ENCODE measurements at places on chromosomes 3 and 15. TPM values are rescaled to one million over a fixed set of nuclear protein-coding genes. Genes with fewer than 3 reads are reported as not detected.
A peak's percentile ranks its signal among the peaks of the same experiment; 100 is the strongest.

ISLR gene
- total RNA-seq = 76.8 TPM

MUC20 gene
- 3.4 TPM for total RNA-seq

SCN11A gene
- not detected for total RNA-seq

NIPA2 gene
- 40.5 TPM for total RNA-seq

GRCh38 chr15:95698951-95699350, 631.5 kb upstream of the NR2F2 start:
- no peaks in the 10 kb centered on the region for H3K4me1 ChIP-seq
- no peaks in the 10 kb centered on the region for H3K27me3 ChIP-seq
- DNase-seq = no peak
- no peaks in the 10 kb centered on the region for H3K36me3 ChIP-seq
- H3K4me3 ChIP-seq = no peak overlapping the region
- H3K27ac ChIP-seq = no peak overlapping the region

GRCh38 chr3:51333021-51333420, 52.1 kb upstream of the MANF start:
- no peak overlapping the region for H3K4me3 ChIP-seq
- DNase-seq = no peak

DNA sequence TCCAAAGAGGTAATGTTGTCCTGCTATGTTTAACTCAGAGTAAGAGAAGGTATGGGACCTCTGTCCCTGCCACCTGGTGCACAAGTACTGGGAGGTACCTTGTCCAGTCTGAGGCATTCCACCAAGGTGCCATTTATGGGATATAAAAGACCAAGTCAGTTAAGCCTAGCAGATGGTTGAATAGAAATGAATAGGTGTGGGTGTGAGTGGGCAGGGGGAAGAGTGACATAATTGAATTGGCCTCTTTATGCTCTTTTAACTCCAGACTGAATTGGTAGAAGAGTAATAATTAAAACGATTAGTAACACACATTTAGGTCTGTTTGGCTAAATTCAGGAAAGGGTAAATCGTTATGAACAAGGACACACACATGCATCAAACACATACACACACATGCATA, 562 bp downstream of the ADGRG7 start:
- H3K4me1 ChIP-seq = no peaks in the 10 kb centered on the region
- H3K27ac ChIP-seq = no peak overlapping the region
- no peak for DNase-seq
- H3K4me3 ChIP-seq = no peak overlapping the region
- no peaks in the 10 kb centered on the region for H3K36me3 ChIP-seq

GRCh38 chr3:38133209-38133556, 3.7 kb downstream of the ACAA1 start:
- no peak for DNase-seq
- H3K36me3 ChIP-seq = peaks cover 53% of the 10 kb centered on the region
- H3K27me3 ChIP-seq = no peaks in the 10 kb centered on the region

DNA sequence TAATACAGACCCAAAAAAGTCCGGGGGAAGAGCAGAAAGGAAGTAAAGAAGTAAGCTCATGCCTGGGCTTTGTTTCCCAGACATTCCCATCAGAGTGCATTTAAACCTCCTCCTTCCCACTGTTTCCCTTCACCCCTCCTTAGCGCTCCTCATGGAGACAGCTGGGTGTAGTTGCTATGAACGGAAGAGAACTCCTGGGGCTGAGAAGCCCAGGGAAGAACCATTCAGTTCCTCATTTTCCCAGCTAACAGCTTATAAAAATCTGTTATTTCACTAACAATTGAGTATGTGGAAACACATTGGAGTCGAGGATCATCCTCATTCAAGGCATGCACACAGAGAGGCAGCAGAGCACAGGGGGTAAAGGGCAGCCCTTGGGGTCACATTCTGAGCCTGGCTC, 299.3 kb downstream of the SHQ1 start:
- H3K27me3 ChIP-seq = no peaks in the 10 kb centered on the region
- H3K4me3 ChIP-seq = no peak overlapping the region
- no peak overlapping the region for H3K27ac ChIP-seq
- H3K36me3 ChIP-seq = no peaks in the 10 kb centered on the region

DNA sequence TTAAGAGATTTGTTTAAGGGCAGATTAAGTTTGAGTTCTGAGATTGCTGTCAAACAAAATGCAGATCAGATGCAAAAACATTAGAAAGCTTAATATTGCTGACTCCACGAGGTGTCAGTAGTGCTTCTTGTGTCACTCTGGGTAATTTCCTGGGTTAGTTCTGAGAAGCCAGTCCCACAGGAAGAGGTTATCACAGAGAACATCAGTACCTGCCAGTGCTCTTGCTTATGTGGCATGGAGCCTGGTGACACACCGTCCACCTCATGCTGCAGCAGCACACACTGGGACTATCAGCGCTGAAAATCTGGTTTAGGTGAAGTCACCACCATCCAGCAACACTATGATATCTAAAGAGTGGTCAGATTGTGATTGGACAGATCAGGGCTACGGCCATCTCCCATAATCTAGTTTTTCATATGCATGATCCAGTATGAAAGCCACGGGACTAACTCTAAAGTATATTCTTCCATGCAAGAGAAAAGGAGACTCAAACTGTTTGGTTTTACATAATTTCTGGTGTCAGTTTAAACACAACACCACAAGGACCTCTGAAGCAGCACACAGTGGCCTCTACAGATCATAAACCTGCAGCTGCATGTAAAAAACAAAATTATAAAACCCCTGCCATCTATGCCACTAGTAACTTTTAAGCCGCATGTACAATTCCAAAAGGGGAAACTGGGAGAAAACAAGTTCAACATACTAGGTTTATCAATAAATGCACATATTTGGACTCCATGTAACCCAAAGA, 36.1 kb upstream of the MYO5C start:
- H3K27me3 ChIP-seq = no peaks in the 10 kb centered on the region
- no peak overlapping the region for H3K4me3 ChIP-seq
- no peaks in the 10 kb centered on the region for H3K4me1 ChIP-seq
- no peak for DNase-seq
- no peak overlapping the region for H3K27ac ChIP-seq

DNA sequence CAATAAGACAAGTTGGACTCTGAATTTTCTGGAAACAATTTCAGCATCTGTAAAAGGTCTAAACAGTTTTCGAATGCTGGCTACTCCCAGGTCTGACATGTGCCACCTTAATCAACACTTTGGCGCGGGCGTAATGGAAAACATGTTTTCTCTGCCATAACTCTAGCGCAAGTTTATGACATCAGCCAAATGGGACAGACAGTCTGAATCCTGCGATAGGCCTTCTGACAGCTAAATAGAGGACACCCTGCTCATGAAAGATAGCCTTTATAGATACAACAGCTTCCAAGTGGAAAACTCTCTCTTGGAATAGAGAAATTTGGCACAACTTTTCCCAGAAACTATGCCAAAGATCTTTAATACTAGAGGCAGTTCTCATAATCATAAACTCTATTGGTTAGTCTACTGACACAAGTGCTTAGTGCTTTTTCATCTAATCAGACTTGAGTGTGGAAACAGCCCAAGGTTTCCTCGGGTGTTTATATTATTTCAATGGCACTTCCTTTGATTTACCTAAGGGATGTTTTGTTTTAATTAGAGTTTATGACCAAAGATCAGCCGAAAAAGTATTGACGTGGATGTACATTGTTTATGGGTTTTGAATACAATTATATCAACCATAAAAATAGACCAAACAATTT, 120.1 kb upstream of the DPH6 start:
- peak overlapping the region; percentile 3 for H3K4me3 ChIP-seq
- H3K27ac ChIP-seq = peak overlapping the region; percentile 40
- H3K27me3 ChIP-seq = no peaks in the 10 kb centered on the region
- peaks cover 28% of the 10 kb centered on the region for H3K4me1 ChIP-seq
- no peaks in the 10 kb centered on the region for H3K36me3 ChIP-seq

GRCh38 chr3:177595530-177596188, 398.4 kb upstream of the TBL1XR1 start:
- no peaks in the 10 kb centered on the region for H3K36me3 ChIP-seq
- H3K27me3 ChIP-seq = no peaks in the 10 kb centered on the region
- H3K27ac ChIP-seq = peak overlapping the region; percentile 16
- no peak overlapping the region for H3K4me3 ChIP-seq
- H3K4me1 ChIP-seq = peaks cover 83% of the 10 kb centered on the region

DNA sequence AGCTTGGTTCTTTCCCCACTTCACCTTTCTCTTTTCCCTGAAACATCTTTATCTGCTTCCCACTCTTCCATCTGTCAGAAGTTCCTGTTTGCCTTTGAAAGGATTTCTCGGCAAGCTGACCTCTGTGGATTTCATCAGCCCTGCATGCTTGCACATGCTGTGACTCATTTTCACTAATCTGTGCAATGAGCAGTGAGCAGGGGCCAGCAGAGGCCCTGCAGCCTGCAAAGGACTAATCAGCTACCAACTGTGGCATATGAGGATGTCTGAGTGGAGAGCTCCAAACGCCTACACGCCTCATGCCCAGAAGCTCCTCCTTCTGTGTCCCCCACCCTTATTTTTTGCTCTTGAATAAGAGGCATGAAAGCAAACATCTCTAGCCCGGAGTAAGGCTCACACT, 333.0 kb upstream of the SEMA6D start:
- no peak overlapping the region for H3K4me3 ChIP-seq
- H3K36me3 ChIP-seq = no peaks in the 10 kb centered on the region
- H3K27me3 ChIP-seq = no peaks in the 10 kb centered on the region
- no peaks in the 10 kb centered on the region for H3K4me1 ChIP-seq

DNA sequence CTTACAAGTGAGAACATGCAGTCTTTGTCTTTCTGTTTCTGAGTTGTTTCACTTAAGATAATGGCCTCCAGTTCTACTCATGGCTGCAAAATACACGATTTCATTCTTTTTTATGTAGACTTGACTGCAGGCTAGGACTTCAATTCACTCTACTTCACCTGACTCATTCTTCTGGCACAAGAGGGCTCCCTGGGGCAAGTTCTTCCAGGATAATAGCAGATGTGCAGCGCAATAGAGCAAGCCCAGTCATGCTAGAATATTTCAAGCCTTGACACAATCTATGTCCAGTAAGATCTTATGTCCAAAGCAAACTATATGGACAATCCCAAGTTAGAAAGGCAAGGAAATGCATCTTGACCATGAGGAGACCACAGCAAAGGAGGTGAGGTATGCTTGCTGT, 211.7 kb upstream of the GADL1 start:
- DNase-seq = no peak
- no peak overlapping the region for H3K27ac ChIP-seq
- H3K4me1 ChIP-seq = no peaks in the 10 kb centered on the region
- H3K27me3 ChIP-seq = no peaks in the 10 kb centered on the region

GRCh38 chr3:14534516-14535191, 5.5 kb downstream of the GRIP2 start:
- H3K4me1 ChIP-seq = no peaks in the 10 kb centered on the region
- peak overlapping the region; percentile 42 for H3K4me3 ChIP-seq
- no peaks in the 10 kb centered on the region for H3K36me3 ChIP-seq
- H3K27me3 ChIP-seq = no peaks in the 10 kb centered on the region

GRCh38 chr3:28726840-28727239, 378.2 kb upstream of the AZI2 start:
- H3K27ac ChIP-seq = no peak overlapping the region
- H3K4me1 ChIP-seq = peaks cover 3% of the 10 kb centered on the region
- no peak overlapping the region for H3K4me3 ChIP-seq
- no peak for DNase-seq
- no peaks in the 10 kb centered on the region for H3K27me3 ChIP-seq

DNA sequence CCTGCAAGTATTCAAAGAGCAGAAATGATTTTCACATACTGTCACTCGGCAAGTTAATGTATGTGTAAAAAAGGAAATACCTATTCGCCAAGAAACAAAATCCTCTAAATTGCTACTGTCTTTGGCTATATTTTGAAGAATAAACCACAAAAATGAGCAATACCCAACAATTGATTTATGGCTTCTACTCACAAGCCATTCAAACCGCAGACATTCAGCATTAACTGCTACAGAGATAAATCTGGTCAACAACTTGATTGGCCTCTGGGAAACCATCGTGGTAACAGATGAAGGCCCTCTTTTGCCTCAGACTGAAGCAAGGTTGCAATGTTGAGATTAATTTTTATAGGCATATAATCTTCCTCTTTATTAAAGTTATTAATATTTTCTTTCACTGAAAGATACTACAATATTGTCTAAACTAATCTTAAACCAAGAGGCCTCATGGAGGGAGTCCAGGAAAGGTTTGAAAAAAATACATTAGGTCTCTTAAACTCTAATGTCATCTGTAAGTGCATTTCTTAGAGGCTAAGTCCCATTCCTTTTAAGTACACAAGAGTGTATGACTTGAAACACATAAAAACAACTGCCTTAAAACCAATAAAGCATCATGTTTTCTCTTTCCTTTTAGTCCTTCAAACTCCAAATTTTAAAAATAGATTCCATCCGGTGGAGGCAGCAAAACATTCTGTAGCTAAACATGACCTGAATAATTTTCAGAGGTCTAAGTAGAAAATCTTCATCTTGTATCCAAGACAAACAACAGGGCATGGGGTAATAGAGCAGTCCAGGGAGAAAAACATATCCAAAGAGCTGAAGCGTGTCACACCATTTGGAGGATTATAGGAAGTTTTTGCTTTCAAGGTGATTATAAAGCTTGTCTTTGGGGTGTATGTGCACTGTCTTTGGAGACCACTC, 162.4 kb upstream of the TGFBR2 start:
- H3K4me3 ChIP-seq = no peak overlapping the region
- H3K27me3 ChIP-seq = no peaks in the 10 kb centered on the region
- H3K4me1 ChIP-seq = peaks cover 32% of the 10 kb centered on the region
- no peak for DNase-seq
- no peaks in the 10 kb centered on the region for H3K36me3 ChIP-seq

GRCh38 chr3:129688271-129688895, 81.9 kb upstream of the PLXND1 start:
- DNase-seq = peak; percentile 15
- H3K36me3 ChIP-seq = no peaks in the 10 kb centered on the region
- peaks cover 31% of the 10 kb centered on the region for H3K4me1 ChIP-seq
- peak overlapping the region; percentile 56 for H3K4me3 ChIP-seq

DNA sequence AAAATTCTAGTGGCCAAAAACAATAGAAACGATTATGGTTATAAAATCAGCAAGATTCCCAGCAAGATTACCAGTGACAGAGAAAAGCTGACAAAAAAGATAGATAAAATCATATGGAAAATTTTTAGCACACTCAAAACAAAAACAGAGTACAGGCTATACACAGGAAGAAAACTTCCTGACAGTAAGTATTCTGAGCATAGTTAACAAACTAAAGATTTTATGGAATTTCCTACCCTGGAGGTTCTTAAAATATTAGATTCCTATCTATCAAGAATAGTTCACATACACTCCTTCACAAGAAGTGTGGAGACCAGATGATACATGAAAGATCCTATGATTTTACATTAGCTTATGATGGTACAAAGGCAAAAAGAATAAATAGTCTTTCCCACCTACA, 50.8 kb downstream of the ZNF148 start:
- H3K36me3 ChIP-seq = no peaks in the 10 kb centered on the region
- H3K27me3 ChIP-seq = no peaks in the 10 kb centered on the region
- no peak overlapping the region for H3K4me3 ChIP-seq
- no peak for DNase-seq
- H3K27ac ChIP-seq = no peak overlapping the region

GRCh38 chr15:39183164-39183881, 397.6 kb upstream of the THBS1 start:
- no peak for DNase-seq
- H3K36me3 ChIP-seq = no peaks in the 10 kb centered on the region
- H3K27ac ChIP-seq = no peak overlapping the region
- no peak overlapping the region for H3K4me3 ChIP-seq
- no peaks in the 10 kb centered on the region for H3K27me3 ChIP-seq
- no peaks in the 10 kb centered on the region for H3K4me1 ChIP-seq

GRCh38 chr3:140636406-140637138, 41.3 kb upstream of the TRIM42 start:
- no peaks in the 10 kb centered on the region for H3K27me3 ChIP-seq
- H3K4me1 ChIP-seq = no peaks in the 10 kb centered on the region
- DNase-seq = no peak
